ENCODE measurements at places on chromosomes 5 and 9.

- H3K27me3 ChIP-seq: no peaks in the 10 kb centered on the region
- H3K36me3 ChIP-seq: peaks cover 9% of the 10 kb centered on the region
- H3K27ac ChIP-seq: no peak overlapping the region
- no peaks in the 10 kb centered on the region for H3K4me1 ChIP-seq
- H3K4me3 ChIP-seq: no peak overlapping the region
- no peak for DNase-seq
These were observed 20.5 kb downstream of the ELP1 start for GRCh38 chr9:108913391-108913790.

GRCh38 chr5:7770436-7770835 is 80.5 kb downstream of the CFAP90 start:
- no peak for DNase-seq
- H3K27ac ChIP-seq: no peak overlapping the region
- H3K4me1 ChIP-seq: no peaks in the 10 kb centered on the region
- H3K4me3 ChIP-seq: no peak overlapping the region
- H3K27me3 ChIP-seq: no peaks in the 10 kb centered on the region
- peaks cover 3% of the 10 kb centered on the region for H3K36me3 ChIP-seq

DNA sequence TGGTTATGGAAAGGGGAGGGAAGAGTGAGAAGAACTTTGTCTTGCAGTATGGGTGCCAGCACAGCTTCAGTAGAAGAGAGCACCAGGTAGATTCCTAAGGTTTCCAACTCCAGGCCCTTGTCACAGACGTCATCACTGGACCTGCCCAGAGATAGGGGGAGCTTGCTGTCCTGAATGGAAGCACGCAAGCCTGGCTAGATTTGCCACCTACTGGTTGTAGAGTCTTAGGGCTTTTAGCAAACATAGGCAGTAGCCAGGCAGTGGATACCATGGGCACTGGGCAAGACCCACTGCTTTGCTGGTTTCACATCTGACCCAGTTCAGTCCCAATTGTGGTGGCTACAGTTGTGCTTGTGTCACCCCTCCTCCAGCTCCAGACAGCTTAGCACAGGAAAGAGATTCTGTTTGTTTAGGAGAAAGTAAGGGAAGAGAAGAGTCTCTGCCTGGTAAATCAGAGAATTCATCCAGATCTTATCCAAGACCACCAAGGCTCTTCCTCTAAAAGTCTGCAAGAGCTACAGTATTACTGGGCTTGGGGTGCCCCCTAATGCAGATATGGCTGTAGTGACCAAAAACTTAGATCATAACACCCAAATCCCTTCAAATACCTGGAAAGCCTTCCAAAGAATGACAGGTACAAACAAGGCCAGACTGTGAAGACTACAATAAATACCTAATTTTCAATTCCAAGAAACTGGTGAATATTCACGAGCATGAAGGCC is 158.9 kb downstream of the HINT1 start:
- DNase-seq: no peak
- no peak overlapping the region for H3K27ac ChIP-seq
- no peaks in the 10 kb centered on the region for H3K4me1 ChIP-seq
- H3K4me3 ChIP-seq: no peak overlapping the region

DNA sequence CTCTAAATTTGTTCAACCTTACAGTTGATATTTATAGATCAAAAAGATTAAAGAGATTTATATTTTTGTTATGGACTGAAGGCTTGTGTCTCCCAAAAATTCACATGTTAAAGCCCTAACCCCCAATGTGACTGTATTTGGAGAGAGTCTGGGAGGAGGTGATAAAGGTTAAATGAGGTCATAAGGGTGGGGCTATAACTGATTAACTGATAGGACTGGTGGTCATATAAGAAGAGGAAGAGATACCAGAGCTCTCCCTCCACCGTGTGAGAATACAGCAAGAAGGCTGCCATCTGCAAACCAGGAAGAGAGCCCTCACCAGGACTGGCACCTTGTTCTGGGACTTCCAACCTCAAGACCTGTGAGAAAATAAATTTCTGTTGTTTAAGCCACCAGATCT is 264.3 kb downstream of the ENC1 start:
- no peaks in the 10 kb centered on the region for H3K36me3 ChIP-seq
- no peak for DNase-seq
- H3K4me1 ChIP-seq: no peaks in the 10 kb centered on the region
- no peaks in the 10 kb centered on the region for H3K27me3 ChIP-seq
- no peak overlapping the region for H3K4me3 ChIP-seq

DNA sequence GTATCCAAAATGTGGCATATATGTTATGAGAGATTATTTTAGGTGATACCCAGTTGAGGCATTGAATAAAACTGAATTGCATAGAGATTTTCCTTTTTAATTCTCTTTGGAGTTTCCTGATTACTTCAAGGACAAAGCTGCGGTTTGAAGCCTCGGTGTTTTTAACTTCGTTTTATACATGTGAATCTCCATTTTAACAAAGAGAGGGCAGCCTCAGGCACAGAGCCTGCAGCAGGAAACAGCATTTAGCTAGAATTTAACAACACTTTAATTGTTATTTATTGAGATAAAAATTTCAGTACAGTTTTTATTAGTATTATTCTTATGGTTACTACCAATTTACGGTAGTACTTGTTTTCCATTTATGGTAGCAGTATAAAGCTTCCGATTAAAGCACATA is 114.0 kb downstream of the KIF4B start:
- H3K4me1 ChIP-seq: no peaks in the 10 kb centered on the region
- no peaks in the 10 kb centered on the region for H3K36me3 ChIP-seq
- no peak overlapping the region for H3K4me3 ChIP-seq

- H3K27ac ChIP-seq: no peak overlapping the region
- H3K4me1 ChIP-seq: 0 out of 2 replicates have a peak, but pooled peaks cover 2% of the 10 kb centered on the region
- no peak for DNase-seq
- H3K27me3 ChIP-seq: no peaks in the 10 kb centered on the region
- H3K4me3 ChIP-seq: no peak overlapping the region
These were observed 86.0 kb upstream of the SH3PXD2B start for GRCh38 chr5:172540099-172540870.

DNA sequence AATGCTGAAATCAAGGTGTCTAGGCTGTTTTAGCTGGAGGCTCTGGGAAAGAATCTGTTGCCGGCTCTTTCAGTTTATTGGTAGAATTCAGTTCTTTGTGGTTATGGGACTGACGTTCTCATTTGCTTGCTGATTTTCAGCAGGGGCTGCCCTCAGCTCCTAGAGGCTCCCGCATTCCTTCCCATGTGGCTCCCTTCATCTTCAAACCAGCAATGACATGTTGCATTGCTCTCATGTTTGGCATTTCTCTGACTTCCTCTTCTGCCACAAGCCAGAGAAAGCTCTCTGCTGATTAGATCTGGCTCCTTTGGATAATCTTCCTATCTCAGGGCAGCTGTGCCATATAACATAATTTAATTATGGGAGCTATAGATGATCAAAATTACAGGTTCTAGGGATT is 360.3 kb downstream of the LRRC70 start:
- H3K4me3 ChIP-seq: no peak overlapping the region
- H3K27me3 ChIP-seq: no peaks in the 10 kb centered on the region
- no peaks in the 10 kb centered on the region for H3K4me1 ChIP-seq
- no peaks in the 10 kb centered on the region for H3K36me3 ChIP-seq
- H3K27ac ChIP-seq: no peak overlapping the region

- no peaks in the 10 kb centered on the region for H3K27me3 ChIP-seq
- no peak overlapping the region for H3K4me3 ChIP-seq
- no peak overlapping the region for H3K27ac ChIP-seq
- H3K36me3 ChIP-seq: no peaks in the 10 kb centered on the region
These were observed 165.2 kb downstream of the TMEM38B start for GRCh38 chr9:105859428-105860091.

GRCh38 chr9:21681641-21682040 is 120.8 kb upstream of the MTAP start:
- DNase-seq: no peak
- H3K4me3 ChIP-seq: no peak overlapping the region
- no peak overlapping the region for H3K27ac ChIP-seq

DNA sequence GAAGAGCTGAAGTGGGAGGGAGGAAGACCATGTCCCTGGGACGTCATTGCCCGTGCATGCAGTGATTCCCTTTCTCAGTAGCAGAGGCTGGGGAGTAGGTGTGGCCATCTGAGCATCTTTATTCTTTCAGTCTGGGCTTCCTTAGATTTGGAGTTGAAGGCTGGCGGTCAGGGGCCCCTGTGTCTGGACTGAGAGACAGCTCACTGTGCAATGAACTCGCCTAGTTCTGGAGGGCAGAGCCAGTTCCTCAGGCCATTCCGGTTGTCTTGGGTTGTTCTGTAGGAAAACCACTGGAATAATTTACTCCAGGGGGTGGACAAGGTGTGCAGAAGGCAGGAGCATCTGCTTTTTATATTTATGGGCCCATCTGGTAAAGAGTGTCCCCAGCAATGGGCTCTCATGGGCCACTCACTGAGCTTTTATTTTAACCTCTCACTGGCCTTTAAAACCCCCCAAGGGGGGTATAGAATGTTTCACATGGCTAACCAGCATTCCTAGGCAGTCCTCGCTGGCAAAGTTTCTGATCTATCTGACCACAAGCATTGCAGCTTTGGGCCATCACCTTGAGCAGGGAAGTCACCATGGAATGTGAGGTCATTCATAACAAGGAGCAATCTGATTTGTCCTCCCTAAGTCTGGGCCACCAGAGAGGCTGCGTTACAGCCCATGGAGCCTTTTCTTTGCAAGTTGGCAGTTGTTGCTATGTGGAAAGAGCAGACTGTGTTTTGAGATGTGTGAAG is 9.2 kb downstream of the STC2 start:
- no peak overlapping the region for H3K27ac ChIP-seq
- H3K4me1 ChIP-seq: no peaks in the 10 kb centered on the region
- H3K36me3 ChIP-seq: peaks cover 54% of the 10 kb centered on the region

DNA sequence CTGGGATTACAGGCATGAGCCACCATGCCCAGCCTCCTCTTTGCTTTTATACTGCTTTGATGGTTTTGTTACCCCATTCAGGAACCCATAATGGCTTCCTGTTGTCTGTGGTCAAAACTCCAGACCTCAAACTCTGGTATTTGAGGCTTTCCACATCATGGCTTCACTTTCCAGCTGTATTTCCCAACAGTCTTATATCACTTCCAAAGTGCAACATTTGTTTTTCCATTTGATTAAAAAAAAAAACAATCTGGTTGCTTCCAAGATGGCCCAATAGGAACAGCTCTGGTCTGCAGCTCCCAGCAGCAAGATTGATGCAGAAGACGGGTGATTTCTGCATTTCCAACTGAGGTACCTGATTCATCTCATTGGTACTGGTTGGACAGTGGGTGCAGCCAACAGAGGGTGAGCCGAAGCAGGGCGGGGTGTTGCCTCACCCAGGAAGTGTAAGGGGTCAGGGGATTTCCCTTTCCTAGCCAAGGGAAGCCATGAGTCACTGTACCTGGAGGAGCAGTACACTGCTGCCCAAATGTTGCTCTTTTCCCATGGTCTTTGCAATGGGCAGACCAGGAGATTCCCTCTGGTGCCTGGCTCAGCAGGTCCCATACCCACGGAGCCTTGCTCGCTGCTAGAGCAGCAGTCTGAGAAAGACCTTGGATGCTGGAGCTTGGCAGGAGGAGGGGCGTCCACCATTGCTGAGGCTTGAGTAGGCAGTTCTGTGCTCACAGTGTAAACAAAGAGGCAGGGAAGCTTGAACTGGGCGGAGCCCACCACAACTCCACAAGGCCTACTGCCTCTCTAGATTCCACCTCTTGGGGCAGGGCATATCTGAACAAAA is 458.4 kb downstream of the KDM4C start:
- peaks cover 3% of the 10 kb centered on the region for H3K4me1 ChIP-seq
- H3K27me3 ChIP-seq: no peaks in the 10 kb centered on the region
- H3K27ac ChIP-seq: no peak overlapping the region
- no peak overlapping the region for H3K4me3 ChIP-seq

DNA sequence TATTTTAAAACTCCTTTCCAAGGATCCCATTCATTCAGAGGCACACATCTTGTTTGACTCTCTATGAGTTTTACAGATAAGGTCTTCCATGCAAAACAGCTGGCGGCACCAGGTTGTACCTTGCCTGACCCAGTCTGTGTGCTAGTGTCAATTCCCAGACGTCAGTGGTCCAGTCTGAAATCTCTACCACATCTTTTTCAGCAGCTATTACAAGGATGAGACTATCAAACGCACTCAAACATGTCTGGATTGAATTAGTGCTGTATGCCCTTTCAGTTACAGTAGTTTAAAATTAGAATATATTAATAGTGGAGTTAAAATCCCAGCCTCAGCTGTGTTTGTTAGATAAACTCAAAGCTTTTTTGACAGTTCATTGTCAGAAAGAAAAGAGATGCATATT is 11.7 kb downstream of the CDC14B start:
- H3K4me1 ChIP-seq: peaks cover 4% of the 10 kb centered on the region
- no peak overlapping the region for H3K4me3 ChIP-seq
- no peak for DNase-seq
- no peaks in the 10 kb centered on the region for H3K27me3 ChIP-seq
- H3K27ac ChIP-seq: no peak overlapping the region

DNA sequence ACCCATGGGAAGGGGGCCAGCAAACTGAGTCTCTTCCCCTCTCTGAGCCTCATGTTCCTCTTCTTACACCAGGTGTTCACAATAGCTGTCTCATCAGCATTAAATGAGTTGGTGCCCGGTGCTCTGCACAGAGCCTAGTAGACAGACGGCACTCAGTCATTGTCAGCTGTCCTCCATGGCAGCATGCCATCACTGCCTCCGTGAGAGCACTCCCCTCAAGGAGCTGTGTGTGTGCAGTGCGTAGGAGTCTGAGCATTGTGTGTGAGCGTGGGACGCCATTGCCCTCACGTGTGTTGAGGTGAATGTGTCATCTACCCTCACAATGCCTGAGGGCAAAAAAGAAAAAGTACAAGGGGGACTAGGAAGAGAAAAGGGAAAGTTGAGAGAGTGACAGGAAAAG is 536.5 kb downstream of the CDK5RAP2 start:
- H3K36me3 ChIP-seq: no peaks in the 10 kb centered on the region
- 0 out of 2 replicates have a peak, but pooled peaks cover 1% of the 10 kb centered on the region for H3K4me1 ChIP-seq
- no peak overlapping the region for H3K4me3 ChIP-seq
- no peak overlapping the region for H3K27ac ChIP-seq
- no peaks in the 10 kb centered on the region for H3K27me3 ChIP-seq
- no peak for DNase-seq

- no peaks in the 10 kb centered on the region for H3K4me1 ChIP-seq
- H3K36me3 ChIP-seq: no peaks in the 10 kb centered on the region
- H3K27me3 ChIP-seq: no peaks in the 10 kb centered on the region
- no peak overlapping the region for H3K27ac ChIP-seq
- no peak for DNase-seq
These were observed 601.3 kb downstream of the PSAT1 start for GRCh38 chr9:78898234-78898633.

- DNase-seq: no peak
- H3K4me1 ChIP-seq: no peaks in the 10 kb centered on the region
- no peaks in the 10 kb centered on the region for H3K36me3 ChIP-seq
- H3K27me3 ChIP-seq: no peaks in the 10 kb centered on the region
- no peak overlapping the region for H3K27ac ChIP-seq
These were observed 1.1 kb downstream of the ARL15 start for GRCh38 chr5:54309276-54309675.

GRCh38 chr9:84207491-84207951 is 133.0 kb downstream of the SLC28A3 start:
- H3K27me3 ChIP-seq: no peaks in the 10 kb centered on the region
- DNase-seq: no peak
- no peak overlapping the region for H3K4me3 ChIP-seq

- no peaks in the 10 kb centered on the region for H3K27me3 ChIP-seq
- H3K27ac ChIP-seq: no peak overlapping the region
- H3K4me3 ChIP-seq: no peak overlapping the region
- DNase-seq: no peak
These were observed 21.2 kb downstream of the ANXA1 start for GRCh38 chr9:73172901-73173215.

GRCh38 chr9:38386319-38386895 is 6.1 kb upstream of the ALDH1B1 start:
- no peak overlapping the region for H3K27ac ChIP-seq
- H3K27me3 ChIP-seq: no peaks in the 10 kb centered on the region
- H3K4me3 ChIP-seq: no peak overlapping the region
- no peak for DNase-seq
